Left kidney (tissue), 8 donors: ENCODE measurements at places on chromosomes 3 and 15.

- DNase-seq: no peak
Measured at GRCh38 chr3:160376681-160377080, 22.3 kb downstream of the IFT80 start.

GRCh38 chr15:80202641-80203360 is 49.2 kb downstream of the CTXND1 start:
- no peak for DNase-seq

GRCh38 chr3:88225326-88226008 is 75.7 kb downstream of the C3orf38 start:
- no peak for DNase-seq

DNA sequence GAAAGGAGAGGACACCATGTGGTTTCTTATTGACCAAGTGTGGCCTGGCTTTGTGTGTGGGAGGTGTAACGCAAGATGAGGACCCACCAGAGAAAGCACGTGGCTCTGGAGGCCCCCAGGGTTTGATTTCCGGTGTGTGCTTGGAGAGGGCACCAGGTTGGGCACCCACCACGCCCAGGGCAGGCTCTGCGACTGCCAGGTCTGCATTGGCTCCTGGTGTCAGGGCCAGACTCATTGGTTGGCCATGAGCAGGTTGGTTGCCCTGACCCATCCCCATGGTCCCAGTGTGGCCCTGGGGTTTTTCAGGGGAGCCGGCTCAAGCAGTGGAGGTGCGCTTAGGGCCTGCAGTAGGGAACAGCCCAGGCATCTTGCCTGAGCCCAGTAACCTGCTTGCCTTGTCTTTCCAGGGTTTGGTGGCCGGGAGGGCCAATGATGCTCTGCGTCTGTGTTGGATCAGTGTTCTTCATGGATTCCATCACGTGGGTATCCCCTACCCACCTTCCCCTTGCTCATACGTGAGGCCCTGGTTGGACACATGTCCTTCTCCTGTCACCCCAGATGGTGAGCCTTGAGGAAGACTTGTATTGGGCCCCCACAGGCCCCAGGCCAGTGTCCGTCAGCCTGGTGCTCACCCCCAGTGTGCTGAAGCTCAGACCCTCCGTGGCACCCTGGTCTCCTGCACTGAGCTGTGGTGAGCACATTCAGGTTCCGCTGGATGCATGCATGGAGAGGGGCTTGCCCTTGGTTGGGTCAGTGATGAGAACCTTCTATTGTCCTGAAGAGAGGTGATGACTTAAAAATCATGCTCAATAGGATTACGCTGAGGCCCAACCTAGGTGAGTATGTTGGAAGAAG is 193.9 kb downstream of the UBE3A start:
- no peak for DNase-seq

GRCh38 chr3:154931484-154931883 is 148.6 kb upstream of the MME start:
- DNase-seq: no peak

DNA sequence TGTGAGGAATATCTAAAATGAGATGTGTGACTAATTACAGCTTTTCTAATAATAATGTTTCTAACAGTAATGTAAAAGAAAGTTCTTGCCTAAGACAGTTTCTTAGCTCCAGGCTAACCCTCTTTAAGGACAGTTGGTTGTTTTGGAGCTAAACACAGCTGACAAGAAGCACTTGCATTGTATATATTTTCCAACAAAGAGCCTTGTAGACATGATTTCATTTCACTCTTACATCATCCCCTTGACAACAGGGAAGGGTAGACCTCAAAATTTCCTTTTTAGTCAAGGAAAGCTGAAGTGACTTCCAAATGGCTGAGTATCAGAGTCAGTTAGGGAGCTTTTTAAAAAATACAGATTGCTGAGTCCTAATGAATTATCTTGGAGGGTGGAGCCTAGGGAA is 4.1 kb downstream of the ARID3B start:
- DNase-seq: no peak

- DNase-seq: no peak
Measured at GRCh38 chr3:46206282-46207015, 1.7 kb downstream of the CCR1 start.

DNA sequence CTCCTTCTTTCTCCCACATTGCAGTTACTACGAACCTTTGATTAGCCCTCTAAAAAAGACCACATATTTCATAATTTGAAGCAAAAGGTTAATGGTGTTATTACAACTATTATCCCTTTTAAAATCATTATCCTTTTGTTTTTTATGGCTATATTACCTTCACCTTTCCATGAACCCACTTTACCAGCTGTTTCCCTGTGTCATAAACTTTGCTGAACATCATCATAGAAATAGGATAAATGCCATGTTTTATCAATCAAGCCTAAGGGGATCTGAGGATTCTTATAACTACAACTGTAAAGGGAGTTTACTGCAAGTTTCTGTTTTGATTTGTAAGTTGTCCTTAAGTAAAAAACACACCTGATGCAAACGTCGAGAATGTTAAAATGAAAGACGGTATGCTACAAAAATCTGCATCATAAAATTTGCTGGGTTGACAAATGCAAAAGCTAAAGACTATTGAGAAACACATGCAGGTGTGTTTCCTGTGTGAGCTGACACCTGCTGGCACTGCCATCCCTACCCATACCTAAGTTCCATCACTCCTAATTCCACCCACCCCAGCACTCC is 39.1 kb upstream of the ARRDC4 start:
- no peak for DNase-seq
